ENCODE measurements at places on chromosomes 16 and 17.
A peak's percentile ranks its signal among the peaks of the same experiment; 100 is the strongest.

DNA sequence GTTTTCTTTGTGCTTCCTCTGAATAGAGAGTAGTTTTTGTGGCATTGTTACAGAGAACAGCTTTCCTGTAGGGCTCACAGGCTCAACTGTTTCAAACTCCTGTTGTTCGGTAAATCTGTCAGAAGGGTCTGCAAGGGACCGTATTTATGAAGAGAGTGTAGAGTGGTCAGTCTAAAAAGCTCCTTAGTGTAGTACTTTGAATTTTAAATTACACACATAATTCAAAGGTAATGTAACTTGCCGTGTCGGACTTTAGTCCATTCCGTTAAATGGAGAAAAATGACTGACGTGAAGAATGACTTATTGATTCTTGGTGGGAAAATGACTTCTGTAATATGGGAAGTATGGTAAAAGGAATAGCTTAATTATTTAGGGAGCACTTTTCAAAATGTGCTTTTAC, 190.9 kb downstream of the WWOX start:
- DNase-seq: no peak

DNA sequence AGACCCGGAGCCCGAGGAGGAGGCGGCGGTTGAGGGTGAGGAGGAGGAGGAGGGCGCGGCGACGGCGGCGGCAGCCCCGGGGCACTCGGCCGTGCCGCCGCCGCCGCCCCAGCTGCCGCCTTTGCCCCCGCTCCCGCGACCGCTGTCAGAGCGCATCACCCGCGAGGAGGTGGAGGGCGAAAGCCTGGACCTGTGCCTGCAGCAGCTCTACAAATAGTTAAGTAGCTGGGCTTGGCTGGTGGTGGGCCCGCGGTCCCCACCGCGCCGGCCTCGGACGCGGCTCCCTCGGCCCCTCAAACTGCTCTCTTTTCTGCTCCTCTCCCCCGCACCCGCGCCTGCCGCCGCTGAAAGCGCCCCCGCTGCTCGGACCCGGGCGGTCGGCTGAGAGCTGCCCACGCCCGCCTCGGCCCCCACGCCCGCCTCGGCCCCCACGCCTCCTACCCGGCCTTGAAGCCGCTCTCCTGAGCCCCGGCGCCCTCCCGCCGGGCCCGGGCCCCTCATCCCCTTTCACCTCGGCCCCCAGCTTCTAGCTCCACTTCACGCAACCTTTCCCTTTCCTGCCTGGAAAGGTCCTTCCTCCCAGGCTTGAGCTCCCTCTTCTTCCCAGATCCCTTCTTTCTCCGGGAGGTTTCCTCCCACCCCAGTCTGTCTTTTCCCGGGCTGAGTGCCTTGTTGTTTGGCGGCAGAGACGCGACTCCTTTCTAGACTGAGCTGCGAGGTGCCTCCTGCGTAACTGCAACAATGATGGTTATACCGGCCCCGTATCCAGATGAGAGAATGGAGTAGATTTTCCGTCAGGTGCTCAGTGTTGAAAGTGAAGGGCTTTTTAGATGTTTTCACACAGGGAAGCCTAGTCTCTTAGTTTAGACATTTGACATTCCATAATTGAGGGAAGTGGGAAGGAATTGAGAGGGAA, 850 bp downstream of the PPM1E start:
- peak; percentile 19 for DNase-seq

- peak; percentile 51 for DNase-seq
Measured at GRCh38 chr17:2266045-2266864, 37.3 kb downstream of the SMG6 start.

GRCh38 chr17:977166-977565, 2.4 kb downstream of the NXN start:
- no peak for DNase-seq

All from suppressor macrophage (primary cell).